Activated CD4-positive, alpha-beta T cell treated with anti-CD3 and anti-CD28 coated beads, Interleukin-2, amount 10 ng/mL, durations not matched to agents 7 days and 5 days (primary cell): ENCODE measurements at places on chromosomes 11 and 22. TPM values are rescaled to one million over a fixed set of nuclear protein-coding genes. Genes with fewer than 3 reads are reported as not detected.

The FOLR2 gene
- total RNA-seq = not detected

The TEX54 gene
- not detected for total RNA-seq

The BCO2 gene
- 2.4 TPM for total RNA-seq

The LARGE2 gene
- 0.44 TPM for total RNA-seq

The OTOG gene
- total RNA-seq = not detected

The KRTAP5-2 gene
- not detected for total RNA-seq

The C11orf71 gene
- total RNA-seq = 7.4 TPM

The RFPL2 gene
- 0.30 TPM for total RNA-seq

The SSH3 gene
- 9.6 TPM for total RNA-seq

The PRR33 gene
- 0.05 TPM for total RNA-seq

The OR52I1 gene
- total RNA-seq = not detected

The RAB39A gene
- total RNA-seq = not detected

The PSMA1 gene
- total RNA-seq = 183 TPM

The ANKK1 gene
- not detected for total RNA-seq

The ANO5 gene
- total RNA-seq = 0.12 TPM

The TTC36 gene
- 1.1 TPM for total RNA-seq

The OR56B1 gene
- 0.40 TPM for total RNA-seq

The SLC25A18 gene
- not detected for total RNA-seq

The CARD16 gene
- 92.5 TPM for total RNA-seq

The CCDC157 gene
- 4.3 TPM for total RNA-seq

The LSP1 gene
- 668 TPM for total RNA-seq

The MPZL2 gene
- total RNA-seq = 6.0 TPM

The GPR83 gene
- total RNA-seq = 0.05 TPM

The SLC6A5 gene
- total RNA-seq = not detected

The RAD9A gene
- 53.7 TPM for total RNA-seq
